Activated CD4-positive, alpha-beta T cell treated with anti-CD3 and anti-CD28 coated beads for 36 hours (primary cell): ENCODE measurements at places on chromosomes 5 and 9. TPM values are rescaled to one million over a fixed set of nuclear protein-coding genes. Genes with fewer than 3 reads are reported as not detected.

TMED7 gene
- 31.4 TPM for total RNA-seq

AMBP gene
- total RNA-seq = not detected

PAPPA gene
- not detected for total RNA-seq

SCGB3A1 gene
- not detected for total RNA-seq

BTNL8 gene
- total RNA-seq = not detected

HMCN2 gene
- total RNA-seq = 0.05 TPM

TMEM252 gene
- not detected for total RNA-seq

IGFBPL1 gene
- not detected for total RNA-seq

PCDHB8 gene
- total RNA-seq = not detected

STK32A gene
- not detected for total RNA-seq

IL12B gene
- total RNA-seq = not detected
